ENCODE measurements at places on chromosomes 13 and 19.

DNA sequence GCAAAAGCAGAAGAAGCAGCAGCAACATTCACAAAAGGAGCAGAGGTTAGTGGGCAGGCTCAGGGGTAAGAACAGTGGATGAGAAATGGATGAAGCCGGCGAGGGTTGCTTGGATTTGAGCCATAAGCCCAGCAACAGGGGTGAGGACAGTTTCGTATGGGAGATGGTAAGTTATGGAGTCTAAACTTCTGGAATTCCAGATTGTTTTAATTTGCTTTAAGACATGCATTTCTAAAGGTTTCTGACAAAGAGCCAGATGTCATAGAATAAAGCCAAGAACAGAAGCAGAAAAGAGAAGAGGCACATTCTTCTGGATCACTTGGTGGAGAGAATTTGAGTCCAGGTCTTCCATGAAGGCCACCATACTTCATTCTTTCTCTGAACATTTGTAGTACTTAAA, 76.6 kb downstream of the TNFSF11 start:
- DNase-seq: no peak

GRCh38 chr13:98476106-98476505, 100.8 kb downstream of the STK24 start:
- DNase-seq: no peak

- no peak for DNase-seq
Measured at GRCh38 chr13:75153834-75154233, 328.1 kb downstream of the TBC1D4 start.

GRCh38 chr13:40189426-40189825, 477.0 kb downstream of the FOXO1 start:
- DNase-seq: no peak

- DNase-seq: no peak
Measured at GRCh38 chr13:27578121-27579030, 42.0 kb downstream of the LNX2 start.

All from NCI-H2107 (cell line).